ENCODE measurements at places on chromosomes 1 and 21.

- no peak for DNase-seq
These were observed 304 bp upstream of the GNG12 start for GRCh38 chr1:67833602-67833940.

DNA sequence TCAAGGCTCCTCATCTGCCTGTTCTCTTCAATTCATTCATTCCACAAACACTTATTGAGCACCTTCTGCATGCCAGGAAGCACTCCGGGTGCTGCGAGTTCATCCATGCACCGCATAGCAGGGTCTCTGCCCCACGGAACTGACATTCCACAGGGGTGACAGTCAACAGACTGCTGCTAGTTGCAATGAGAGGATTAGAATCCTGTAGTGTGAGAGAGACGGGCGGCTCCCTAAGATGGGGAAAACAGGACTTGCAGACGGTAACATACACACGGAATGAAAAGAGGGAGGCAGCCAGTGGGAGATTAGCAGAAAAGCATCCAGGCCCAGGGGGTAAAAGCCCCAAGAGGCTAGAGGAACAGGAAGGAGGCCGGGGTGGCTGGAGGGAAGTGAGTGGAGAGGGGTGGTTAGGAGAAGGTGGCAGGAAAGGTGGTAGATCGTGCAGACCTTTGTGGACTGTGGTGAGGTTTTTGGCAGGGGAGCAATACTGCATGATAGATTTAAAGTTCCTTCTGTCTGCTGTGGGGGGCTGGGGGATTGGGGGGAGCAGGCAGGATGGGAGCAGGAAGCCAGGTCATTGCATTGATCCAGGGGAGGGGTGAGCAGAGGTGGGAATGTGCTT lies 6.6 kb downstream of the TNFRSF8 start:
- DNase-seq, result no peak

DNA sequence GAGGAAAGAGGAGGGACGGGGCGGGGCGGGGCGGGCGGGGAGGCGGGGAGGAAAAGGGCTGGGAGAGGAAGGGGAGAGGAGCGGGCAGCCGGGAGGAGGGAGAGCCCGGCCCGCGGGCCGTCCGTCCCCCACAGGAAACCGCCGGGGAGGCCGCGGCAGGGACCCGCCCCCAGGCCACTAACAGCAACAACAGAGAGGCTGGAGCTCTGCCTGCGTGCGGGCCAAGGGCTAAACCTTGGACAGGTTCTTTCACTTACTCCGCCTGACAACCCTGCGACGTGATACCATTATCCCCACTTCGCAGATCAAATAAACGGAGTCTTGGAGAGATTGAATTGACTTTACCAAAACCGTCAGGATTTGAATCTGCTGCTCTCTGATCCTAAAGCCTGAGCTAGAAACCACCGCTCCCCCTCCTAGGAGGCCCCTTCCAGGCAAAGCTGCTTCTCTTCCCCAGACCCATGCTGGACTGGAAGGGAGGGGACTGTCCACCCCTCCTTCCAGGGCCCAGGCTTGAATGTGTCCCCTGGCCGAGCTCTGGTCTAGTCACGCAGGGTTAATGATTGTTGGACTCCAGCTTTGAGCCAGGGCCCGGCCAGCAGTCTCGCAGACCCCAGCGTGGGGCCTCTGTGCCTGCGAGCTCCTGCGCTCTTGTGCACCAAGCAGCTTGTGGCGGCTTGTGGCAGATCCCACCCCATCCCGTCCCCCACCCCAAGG lies at the start of gene EVA1B:
EVA1B (minus strand) TSS at position 10 of the 717 bp plus-strand sequence. CDS start 608 bp downstream, outside the sequence.
- DNase-seq, result peak; percentile 24

GRCh38 chr1:52348704-52349300 lies 17.2 kb downstream of the CC2D1B start:
- peak; percentile 9 for DNase-seq

DNA sequence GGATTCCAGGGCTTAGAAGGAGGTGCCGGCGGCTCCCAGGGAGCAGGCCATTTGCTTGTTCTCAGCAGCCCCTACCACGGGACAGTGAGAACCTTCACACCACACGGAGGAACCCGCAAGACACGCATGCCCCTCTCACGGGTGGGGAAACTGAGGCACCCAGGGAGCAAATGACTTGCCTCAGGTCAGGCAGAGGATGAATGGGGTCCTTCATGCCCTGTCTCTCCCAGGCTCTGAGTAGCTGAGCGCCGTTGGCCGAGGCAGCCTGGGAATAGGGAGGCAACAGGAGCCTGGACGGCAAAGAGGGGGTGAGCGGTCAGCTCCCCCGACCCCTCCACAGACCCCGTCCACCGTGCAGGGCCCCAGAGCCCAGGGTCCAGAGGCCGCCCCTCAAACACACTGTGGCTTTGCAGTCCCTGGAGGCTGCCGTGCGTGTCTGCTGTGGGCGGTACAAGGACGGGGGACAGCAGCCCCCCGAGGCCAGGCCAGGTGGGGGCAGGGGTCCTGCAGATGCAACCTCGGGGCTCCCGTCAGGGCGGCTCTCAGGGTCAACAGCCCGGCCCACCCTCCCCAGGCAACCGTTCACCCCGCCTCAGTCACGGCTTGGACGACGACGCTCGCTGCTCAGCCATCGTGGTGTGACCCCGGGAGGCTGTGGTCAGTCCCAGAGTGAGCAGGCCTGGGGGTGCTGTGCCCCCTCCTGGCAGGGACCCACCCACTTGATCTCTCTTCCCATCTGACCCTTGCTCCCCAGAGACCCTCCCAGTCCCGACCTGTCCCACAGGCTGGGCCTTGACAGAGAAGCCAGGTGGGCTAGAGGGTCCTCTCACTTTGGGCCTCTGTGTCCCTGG lies 15.8 kb upstream of the COL6A2 start:
- no peak for DNase-seq

DNA sequence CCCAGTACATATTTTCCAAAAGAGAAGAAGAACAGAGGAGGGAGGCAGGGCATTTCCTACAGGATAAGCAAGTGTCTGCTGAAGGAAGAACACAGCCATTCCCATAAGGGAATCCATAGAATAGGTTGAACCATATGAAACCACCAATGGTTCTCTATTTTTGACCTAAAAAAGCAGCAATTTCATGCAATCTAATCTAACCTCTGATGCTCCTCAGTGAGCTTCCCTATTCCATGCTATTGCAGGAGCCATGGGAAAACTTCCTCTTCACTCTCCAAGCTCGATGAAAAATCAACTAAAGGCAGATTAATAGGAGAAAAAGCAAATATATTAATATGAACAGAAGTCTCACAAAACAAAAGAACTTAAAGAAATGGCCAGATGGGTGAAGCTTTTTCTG lies 50.5 kb downstream of the SIPA1L2 start:
- DNase-seq, result no peak

DNA sequence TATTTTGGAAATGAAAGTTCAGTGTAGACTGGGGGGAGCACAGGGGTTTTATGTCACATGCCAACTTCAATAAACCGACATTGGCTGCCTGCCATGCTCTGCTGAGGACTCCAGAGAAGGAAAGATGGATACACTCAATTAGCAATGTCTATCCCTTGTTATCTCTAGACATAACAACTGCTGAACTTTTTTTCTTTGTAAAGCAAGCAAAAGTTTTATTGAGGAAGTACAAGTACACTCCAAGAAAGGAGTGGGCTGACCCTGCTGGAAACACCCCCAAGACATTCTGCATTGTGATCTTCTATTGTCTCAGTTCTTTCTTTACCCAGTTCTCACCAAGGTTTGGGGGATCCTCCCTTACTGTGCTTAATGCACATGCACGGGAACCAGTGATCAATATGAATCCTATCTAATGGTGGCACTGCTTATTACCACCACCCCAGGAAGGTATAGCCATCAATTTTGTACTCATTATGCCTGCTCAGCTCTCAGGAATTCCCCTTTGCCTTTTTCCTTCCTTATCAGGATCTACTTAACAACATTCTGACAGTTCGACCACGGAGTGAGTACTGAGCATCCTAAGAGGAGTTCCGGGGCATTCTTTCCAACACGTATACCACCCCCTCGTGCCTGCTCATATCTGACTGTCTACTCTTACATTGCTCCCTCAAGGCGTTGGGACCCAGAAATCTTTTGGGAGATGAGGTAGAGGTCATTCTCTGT lies 28.7 kb downstream of the SYNJ1 start:
- no peak for DNase-seq

- DNase-seq, result no peak
These were observed 316.7 kb downstream of the BRINP2 start for GRCh38 chr1:177487481-177487880.

DNA sequence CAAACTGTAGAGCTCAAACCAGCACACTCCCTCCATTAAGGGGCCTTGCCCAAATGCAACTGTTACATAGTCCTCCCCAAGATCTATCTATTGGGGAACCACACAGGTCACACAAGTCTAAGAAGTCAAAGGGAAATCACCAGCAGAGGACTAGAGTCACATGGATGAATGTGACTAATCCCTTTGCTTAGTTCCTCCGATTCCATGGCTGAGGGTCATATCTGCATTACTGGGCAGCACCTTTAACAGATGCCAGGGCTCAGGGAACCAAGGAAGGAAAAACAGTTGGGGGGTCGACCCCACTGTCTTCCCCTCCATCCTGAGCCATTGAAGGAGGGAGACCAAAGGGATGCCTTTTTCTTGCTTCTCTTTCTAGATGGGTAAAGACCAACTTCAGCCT lies 23.4 kb upstream of the SMYD3 start:
- no peak for DNase-seq

DNA sequence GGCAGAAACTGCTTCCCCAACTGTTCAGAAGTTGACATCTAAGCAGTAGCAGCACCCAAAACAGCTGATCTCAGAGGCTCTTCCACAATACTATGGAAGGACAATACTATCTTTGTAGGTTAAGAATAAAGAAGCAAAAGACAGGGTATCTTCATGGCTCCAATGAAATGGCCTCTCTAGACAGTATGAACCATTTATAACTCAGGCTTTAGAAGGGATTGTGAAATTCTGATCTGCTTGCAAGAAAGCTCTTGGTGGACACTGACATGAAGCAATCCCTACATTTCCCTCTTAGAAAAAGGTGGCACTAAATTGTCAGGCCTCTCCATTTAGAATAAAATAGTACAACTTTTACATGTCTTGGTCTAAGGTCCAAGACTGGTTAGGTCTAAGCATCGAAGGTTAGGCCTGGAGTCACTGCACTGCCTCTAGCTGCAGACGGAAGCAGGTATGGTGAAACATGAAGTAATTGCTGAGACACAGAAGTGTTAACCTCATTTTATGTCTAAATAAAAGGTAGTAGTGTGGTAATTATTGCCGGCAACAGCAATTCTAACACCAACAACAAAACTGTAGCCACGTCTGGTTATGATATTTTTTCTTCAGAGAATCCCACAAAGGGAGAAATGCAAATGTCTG lies 50.6 kb upstream of the HP1BP3 start:
- no peak for DNase-seq

GRCh38 chr1:68525781-68526180 lies 28.9 kb upstream of the DEPDC1 start:
- no peak for DNase-seq

- DNase-seq, result no peak
These were observed 25.3 kb downstream of the COLGALT2 start for GRCh38 chr1:184012187-184012586.

GRCh38 chr1:202416641-202417040 lies 68.1 kb downstream of the PPP1R12B start:
- DNase-seq, result no peak

DNA sequence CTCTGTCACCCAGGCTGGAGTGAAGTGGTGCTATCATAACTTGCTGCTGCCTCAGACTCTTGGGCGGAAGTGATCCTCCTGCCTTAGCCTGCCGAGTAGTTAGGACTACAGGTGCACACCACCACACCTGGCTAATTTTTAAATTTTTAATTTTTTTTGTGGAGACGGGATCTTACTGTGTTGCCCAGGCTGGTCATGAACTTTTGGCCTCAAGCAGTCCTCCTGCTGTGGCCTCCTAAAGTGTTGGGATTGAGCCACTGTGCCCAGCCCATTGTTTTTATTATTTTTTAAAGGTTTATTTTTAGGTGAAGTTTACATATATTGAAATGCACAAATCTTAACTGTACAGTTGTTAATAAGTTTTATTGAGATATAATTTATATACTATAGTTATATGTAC lies 3.2 kb downstream of the MTF2 start:
- no peak for DNase-seq

DNA sequence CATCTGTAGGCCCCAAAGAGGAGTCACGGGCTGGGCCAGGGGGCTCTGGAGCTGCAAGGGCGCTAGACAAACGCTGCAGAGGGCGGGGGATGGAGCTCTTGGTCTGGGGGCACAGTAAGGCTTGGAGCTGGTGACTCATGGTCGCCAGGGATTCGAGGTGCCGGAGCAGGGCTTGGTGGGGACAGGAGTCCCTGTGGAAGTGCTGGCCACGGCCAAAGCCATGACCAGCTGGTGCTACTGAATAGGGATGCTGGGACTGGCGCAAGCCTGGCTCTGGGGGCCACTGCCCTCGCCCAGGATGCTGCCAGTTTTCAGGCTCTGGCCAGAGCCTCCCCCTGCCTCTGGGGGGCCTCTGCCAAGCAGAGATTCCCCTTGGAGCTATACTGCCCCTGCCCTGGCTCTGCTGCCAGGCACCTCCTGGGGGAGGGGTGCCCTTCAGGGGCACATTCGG lies 25.2 kb downstream of the SPOCD1 start:
- no peak for DNase-seq

GRCh38 chr1:168195199-168196135 lies 16.7 kb downstream of the TIPRL start:
- DNase-seq, result no peak

GRCh38 chr1:26579681-26580111 lies 50.1 kb downstream of the RPS6KA1 start:
- no peak for DNase-seq

GRCh38 chr21:16789636-16790035 lies 723.2 kb upstream of the CXADR start:
- no peak for DNase-seq

GRCh38 chr1:151862604-151863003 lies 9.1 kb upstream of the THEM5 start:
- DNase-seq, result no peak

DNA sequence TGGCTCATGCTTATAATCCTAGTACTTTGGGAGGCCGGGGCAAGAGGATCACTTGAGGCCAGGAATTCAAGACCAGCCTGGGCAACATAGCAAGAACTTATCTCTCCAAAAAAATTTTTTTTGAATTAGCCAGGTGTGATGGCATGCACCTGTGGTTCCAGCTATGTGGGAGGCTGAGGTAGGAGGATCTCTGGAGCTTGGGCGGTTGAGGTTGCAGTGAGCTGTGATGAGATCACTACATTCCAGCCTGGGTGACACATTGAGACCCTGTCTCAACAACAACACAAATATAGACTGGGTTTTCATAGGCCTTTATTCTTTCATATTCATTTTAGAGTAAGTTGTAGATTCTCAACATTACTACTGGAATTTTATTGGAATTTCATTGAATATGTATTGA lies 12.8 kb downstream of the MED18 start:
- DNase-seq, result no peak

All from substantia nigra (tissue), 51 donors.